ENCODE measurements at places on chromosomes 1 and 21.

- no peak for DNase-seq
These were observed 2.0 kb upstream of the NHLH2 start for GRCh38 chr1:115842948-115843347.

GRCh38 chr1:82867781-82868180, 1067.0 kb downstream of the ADGRL2 start:
- no peak for DNase-seq

GRCh38 chr1:11391886-11392285, 87.1 kb upstream of the DISP3 start:
- no peak for DNase-seq

DNA sequence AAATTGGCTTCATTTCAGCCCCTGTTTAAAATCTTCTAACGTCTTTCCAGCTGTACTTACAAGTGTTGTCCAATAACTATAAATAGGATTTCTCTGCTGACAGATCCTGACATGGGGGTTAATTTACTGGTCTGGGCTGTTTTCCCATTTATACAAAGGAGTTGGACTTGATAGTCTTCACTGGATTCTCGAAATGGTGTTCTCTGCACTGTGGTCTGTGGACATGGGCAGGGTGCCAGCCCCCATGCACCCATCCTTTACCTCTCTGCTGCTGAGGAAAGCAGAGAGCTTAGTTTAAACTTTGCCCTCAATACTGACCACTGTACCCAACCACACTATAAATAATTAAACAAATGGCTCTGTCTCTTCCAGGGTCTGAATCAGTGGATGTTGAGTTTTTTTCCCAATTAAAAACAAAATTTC, 5.2 kb downstream of the DIO1 start:
- no peak for DNase-seq

- DNase-seq: no peak
These were observed 14.3 kb upstream of the SEC16B start for GRCh38 chr1:177984136-177984525.

DNA sequence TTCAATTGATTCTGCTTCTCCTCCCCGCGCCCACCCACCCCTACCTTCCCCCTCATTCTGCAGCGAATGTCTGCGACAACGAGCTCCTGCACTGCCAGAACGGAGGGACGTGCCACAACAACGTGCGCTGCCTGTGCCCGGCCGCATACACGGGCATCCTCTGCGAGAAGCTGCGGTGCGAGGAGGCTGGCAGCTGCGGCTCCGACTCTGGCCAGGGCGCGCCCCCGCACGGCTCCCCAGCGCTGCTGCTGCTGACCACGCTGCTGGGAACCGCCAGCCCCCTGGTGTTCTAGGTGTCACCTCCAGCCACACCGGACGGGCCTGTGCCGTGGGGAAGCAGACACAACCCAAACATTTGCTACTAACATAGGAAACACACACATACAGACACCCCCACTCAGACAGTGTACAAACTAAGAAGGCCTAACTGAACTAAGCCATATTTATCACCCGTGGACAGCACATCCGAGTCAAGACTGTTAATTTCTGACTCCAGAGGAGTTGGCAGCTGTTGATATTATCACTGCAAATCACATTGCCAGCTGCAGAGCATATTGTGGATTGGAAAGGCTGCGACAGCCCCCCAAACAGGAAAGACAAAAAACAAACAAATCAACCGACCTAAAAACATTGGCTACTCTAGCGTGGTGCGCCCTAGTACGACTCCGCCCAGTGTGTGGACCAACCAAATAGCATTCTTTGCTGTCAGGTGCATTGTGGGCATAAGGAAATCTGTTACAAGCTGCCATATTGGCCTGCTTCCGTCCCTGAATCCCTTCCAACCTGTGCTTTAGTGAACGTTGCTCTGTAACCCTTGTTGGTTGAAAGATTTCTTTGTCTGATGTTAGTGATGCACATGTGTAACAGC, 339.9 kb downstream of the NTNG1 start:
- DNase-seq: no peak

DNA sequence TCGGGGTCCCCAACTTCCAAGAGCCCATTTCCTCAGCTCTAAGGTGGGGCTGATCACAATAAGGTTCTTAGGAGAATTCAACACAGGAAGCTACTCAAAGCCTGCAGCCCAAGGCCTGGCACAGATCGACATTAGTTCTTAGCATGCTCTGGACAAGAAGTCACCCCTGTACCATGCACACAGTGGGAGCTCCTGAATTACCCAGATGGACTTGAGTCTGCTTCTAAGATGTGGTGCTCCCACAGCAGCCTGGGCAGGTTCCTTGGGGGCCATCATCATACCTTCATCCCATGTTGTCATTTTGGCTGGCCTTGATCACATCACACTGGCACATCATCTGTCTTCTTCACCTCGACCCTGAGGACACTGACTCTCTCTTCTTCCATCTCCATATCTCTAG, 153.3 kb upstream of the VAMP3 start:
- no peak for DNase-seq

Data from bone marrow (tissue), 2 donors.